ENCODE measurements at places on chromosomes 6 and 20.

- no peak for DNase-seq
Observed at GRCh38 chr20:62685781-62686555, 22.7 kb upstream of the NTSR1 start.

- DNase-seq: no peak
Observed at GRCh38 chr20:46312075-46312944, 4.0 kb upstream of the CDH22 start.

DNA sequence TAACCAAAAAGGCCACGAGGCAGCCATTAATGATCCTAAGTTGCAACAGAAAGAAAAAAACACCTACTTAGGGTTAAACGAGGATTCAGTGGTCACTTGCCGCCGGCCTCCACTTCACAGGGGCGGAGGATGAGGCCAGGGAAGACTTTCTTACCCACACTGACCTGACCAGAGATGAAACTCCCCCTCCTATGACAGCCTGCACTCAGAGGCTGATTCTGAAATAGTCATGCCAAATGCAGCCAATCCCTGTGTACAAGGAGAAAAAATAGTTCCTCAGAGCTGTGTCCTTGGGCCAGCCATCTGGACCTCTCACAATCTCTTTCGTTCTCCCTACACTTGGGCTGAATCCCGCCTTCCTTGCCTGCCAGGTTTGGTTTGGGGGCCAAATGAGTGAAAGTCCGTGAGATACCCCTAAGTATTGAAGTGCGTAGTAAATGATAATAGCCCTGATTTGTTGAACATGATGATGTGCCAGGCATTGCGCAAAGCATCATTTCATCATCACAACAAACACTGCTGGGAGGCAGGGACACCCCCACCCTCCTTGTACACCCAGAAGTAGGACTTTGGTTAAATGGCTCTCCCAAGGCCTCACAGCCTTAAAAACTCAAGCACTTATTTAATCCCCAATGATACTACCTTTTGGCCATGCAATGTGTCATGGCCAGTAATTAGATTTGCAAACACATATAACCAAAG is 3.2 kb upstream of the IRF4 start:
- DNase-seq: no peak

- no peak for DNase-seq
Observed at GRCh38 chr6:76495909-76496308, 423.4 kb upstream of the IMPG1 start.

GRCh38 chr6:111781041-111781708 is 92.1 kb downstream of the FYN start:
- DNase-seq: no peak

- DNase-seq: no peak
Observed at GRCh38 chr6:81797591-81797990, 45.1 kb upstream of the TENT5A start.

- DNase-seq: no peak
Observed at GRCh38 chr6:123458218-123458617, 178.5 kb downstream of the TRDN start.

DNA sequence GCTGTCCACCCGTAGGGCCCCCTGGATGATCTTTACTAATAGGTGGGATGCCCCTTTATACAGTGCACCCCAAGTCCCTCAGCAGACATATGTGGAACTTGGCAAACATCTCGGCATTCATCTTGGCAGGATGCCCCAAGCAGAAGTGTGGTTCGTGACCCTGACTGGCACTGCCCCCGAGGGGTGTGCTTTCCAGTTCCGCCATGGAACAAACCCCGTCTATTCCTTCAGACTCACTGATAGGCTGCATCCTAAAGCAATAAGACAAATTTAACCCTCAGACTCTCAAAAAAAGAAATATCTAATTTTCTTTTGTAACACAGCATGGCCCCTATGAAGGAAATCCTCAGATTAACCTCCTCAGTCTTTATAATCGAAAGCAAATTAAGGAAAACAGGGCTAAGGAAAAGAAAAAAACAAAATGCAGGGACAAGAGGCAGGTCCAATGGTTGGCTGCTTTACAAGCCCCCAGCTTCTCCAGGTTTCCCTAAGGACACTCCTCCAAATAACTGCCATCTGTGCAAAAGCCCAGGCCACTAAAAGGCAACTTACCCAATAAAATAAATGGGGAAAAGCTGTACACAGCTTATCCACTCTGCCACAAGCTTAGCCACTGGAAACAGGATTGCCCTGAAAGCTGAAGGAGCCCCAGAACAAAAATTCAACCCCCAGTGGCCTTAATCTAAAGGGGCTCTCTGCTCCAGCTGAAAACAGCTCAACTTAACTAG is 30.5 kb upstream of the RIPK1 start:
- no peak for DNase-seq

DNA sequence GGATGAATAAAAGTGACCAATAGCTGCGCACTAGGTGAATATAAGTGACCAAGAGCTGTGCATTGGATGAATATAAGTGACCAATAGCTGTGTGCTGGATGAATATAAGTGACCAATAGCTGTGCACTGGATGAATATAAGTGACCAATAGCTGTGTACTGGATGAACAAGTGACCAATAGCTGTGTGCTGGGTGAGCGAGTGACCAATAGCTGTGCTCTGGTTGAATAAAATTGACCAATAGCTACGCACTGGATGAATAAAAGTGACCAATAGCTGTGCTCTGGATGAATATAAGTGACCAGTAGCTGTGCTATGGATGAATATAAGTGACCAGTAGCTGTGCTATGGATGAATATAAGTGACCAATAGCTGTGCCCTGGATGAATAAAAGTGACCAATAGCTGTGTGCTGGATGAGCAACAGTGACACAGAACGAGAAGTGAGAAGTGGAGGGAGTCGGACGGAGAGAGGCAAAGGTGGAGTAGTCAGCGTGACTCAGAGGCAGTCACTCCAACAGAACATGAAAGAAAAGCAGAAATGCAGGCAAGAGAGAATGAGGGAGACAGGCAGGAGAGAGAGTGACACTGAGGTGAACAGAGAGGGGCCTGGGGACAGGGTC is 38.5 kb downstream of the RBM38 start:
- DNase-seq: no peak

DNA sequence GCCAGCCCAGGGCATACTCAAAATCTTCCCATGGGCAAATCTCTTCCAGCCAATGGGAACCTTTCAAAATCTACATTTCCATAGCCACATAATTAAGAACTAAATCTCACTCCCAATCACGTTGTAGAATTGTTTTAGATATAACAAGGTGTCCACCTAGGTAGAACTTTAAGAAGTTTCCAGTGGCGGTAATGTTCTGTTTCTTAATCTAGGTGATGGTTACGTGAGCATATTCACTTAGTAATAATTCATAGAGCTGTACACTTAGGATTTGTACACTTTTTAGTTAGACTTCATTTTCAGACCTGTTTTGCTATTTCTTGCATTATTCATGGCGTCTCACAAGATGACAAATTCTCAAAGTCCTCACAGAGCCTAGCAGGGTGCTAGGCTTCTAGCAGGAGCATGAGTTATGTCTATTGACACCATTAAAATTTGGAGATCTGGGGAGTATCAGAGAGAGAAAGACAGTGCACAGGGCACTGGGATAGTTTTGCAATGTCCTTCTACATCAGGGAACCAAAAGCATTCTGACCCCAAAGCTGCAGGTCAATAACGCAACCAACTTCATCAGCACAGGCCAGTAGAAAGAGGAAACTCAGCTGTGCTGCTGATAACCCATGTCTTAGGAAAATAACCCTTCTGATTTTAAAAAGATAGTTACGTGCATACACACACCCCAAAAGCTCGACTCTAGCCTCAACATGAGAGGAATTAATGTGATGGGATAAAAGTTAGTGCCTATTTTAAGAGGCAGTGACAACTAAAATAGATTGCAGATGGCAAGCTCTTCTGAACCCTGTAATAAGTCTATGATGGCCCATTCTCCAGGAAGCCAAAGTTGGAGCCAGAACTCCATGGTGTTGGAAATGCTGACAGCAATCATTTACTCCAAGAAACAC is 518.1 kb upstream of the JARID2 start:
- DNase-seq: no peak

DNA sequence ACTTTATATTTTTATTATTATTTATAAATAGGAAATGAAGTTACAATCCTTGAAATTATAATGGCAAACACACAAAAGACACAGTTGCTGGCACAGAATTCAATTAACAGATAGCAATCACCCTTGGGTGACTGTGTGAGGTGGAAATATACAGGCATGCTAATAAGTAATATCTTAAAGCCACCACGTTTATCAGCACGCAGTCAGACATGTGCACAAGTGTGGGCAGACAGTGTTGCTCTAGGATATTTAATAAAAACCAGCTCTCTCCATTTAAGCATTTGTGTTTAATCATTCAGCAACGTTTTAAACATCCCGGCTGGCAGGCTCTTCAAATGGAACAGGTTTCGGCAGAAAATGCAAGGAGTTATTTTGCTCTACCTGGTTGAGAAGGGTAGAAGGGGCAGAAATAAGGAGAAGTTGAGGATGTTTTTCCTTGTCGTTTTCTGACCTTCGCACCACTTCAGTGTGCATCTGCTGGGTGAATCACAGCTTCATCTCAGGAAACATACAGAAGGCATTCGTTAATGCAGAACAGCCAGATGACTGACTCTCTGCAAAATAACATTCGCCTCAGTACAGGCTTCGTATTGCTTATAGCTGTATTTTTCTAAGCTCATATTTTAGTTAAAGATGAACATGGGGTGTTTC is 585.1 kb downstream of the QKI start:
- no peak for DNase-seq

DNA sequence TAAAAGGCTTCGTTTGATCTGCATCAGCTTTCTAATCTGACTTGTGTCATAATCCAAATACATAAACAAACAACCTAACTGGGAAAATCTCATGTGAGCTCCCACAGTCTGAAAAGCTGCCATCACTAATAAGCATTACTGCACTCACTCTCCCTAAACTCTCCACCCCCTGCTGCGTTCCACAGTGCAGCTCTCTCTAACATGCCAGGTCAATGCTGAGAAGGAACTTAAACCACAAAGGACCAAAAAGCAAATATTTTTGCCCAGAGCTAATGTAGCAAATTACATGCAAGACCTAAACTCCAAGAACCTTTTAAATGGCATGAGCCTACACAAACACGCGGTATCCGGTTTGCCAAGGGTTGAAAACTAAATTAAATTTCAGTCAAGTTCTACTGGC is 542.3 kb upstream of the JARID2 start:
- no peak for DNase-seq

DNA sequence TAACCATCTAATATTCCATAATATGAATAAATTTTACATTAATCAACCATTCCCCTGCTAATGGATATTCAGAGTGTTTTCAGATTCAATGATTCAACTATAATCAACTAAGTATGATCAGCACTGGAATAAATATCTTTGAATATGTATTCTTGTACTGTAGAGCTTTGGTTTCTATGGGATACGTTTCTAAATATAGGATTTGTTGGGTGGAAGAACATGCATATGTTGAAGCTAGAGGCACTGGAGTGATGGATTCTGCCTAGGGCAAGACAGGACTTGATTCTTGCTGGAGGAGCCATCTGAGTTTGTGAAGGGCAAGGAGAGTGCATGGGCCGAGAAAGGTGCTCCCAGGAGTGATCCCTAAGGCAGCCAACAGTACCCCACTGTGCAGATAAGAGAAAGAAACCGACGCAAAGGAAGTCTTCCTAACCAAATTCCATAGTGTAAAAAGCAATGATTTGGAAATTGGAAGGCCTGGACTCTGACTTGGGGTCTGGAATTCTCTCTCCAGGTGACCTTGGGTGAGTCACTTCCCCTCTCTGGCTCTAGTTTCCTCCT is 418.7 kb downstream of the PREX1 start:
- DNase-seq: no peak

- no peak for DNase-seq
Observed at GRCh38 chr6:21455071-21455470, 138.5 kb upstream of the SOX4 start.

- no peak for DNase-seq
Observed at GRCh38 chr6:144769142-144769541, 484.0 kb downstream of the UTRN start.

GRCh38 chr6:47302043-47302442 is 7.7 kb downstream of the TNFRSF21 start:
- no peak for DNase-seq

DNA sequence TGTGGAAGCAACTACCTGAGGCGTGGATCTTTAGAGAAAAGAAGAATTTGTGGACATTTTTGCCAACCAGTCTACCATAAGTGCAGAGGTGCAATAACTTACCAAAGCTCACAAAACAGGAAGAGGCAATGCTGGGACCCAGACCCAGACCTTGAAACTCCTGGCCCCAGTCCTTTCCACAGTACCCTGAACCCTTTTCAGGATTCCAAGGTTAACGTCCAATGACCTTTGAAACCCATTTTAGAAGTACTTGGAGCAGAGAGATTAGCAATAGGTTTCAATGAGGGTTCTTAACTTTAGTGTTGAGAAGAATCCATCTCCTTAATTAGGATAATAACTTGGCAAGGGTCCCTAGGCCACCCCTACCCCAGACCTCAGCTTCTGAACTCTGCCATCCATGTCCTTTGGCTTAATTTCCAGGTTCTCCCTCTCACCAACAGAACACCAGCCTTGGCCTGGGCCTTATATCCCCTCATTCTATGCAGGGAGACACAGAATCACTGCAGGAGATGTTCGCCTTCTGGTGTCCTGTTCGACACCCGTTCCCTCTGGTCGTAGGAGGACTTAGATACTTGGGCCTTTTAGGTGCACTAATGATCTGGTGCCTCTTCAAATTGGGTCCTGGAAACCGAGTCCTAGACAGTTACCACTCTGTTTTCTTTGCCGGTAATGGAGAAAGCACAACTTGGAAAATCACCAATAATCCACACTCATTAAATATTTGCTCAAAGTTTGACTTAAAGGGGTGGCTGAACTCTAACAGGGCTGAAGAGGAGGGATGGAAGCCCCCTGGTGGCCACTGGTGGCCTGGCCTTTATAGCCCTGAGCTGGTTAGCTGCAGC is 40.6 kb downstream of the ISM1 start:
- DNase-seq: no peak

GRCh38 chr20:16107172-16107870 is 465.9 kb downstream of the KIF16B start:
- no peak for DNase-seq

DNA sequence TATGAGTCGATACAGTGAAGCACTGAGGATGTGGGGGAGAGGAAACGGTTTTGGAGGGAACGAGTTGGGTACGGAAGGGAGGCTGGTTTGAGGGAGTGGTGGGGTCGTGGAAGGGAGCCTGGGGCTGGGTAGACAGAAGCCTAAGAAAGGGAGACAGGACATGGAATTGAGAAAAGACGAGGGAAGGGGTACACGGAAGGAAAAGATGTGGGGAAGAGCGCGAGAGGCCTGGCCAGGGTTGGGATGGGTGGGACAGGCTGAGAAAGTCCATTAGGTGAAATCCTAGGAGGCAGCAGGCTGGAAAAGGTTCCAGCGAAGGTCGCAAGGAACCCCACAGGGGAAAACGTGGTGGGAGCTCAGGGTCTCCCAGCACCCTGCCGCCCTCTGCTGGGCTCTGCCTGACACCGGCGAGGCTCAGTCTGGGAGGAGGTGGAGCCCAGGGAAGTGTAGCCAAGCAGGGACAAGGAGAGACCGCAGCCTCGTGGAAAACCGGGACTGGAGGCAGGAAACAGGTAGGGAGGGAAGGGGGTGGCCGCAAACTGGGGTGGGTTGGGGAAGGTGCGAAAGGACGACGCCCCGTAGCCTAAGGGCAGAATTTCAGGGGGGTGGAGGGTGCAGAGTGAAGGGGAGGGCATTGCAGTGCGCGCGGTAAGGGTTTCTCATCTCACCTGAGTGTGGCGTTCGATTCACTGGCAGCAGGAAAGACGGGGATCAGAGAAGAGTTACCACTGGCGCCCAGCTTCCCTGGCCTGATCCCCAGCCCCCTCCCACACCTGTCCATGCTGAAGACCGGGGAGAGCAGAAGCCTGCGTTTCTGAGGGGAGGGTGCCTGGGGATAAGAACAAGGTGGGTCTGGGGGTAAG is 4.3 kb downstream of the GABBR1 start:
- no peak for DNase-seq

All from cortex of kidney (tissue), 1 donor.